ENCODE measurements at places on chromosomes 6 and 20. TPM values are rescaled to one million over a fixed set of nuclear protein-coding genes. Genes with fewer than 3 reads are reported as not detected.

Gene FLOT1
- 94.5 TPM for total RNA-seq

Gene RBM12
- 81.3 TPM for total RNA-seq

Gene SPEF1
- total RNA-seq: 1.3 TPM

Gene OTOR
- total RNA-seq: not detected

- DNase-seq: no peak
- H3K27ac ChIP-seq: no peak overlapping the region
- H3K4me1 ChIP-seq: no peaks in the 10 kb centered on the region
- H3K4me3 ChIP-seq: no peak overlapping the region
Observed at GRCh38 chr6:13373488-13373886, 45.1 kb upstream of the TBC1D7 start.

- H3K4me1 ChIP-seq: no peaks in the 10 kb centered on the region
- no peaks in the 10 kb centered on the region for H3K36me3 ChIP-seq
- no peak overlapping the region for H3K4me3 ChIP-seq
- DNase-seq: no peak
Observed at GRCh38 chr20:7742479-7742878, 197.8 kb downstream of the HAO1 start.

- peak; percentile 60 for DNase-seq
- no peaks in the 10 kb centered on the region for H3K36me3 ChIP-seq
- H3K4me1 ChIP-seq: peaks cover 26% of the 10 kb centered on the region
- H3K27me3 ChIP-seq: no peaks in the 10 kb centered on the region
Observed at GRCh38 chr20:17558154-17558940, 11.5 kb upstream of the DSTN start.

DNA sequence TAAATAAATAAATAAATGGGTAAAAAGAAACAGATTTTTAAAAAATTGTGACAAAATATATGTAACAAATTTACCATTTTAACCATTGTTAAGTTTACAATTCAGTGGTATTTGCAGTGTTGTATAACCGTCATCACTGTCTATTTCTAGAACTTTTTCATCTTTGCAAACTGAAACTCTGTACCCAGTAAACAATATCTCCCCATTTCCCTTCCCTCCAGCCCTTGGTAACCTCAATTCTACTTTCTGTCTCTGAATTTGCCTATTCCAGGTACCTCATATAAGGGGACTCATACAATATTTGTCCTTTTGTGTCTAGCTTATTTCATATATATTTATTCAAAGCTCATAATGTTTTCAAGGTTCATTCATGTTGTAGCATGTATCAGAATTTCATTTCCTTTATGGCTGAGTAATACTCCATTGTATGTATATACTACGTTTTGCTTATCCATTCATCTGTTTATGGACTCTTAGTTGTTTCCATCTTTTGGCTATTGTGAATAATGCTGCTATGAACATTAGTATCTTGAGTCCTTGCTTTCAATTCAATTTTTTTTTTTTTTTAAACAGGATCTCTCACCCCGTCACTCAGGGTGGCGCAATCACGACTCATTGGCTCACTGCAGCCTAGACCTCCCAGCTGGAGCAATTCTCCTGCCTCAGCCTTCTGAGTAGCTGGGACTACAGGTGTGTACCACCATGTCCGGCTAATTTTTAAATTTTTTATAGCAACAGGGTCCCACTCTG lies 8.9 kb downstream of the MANBAL start:
- H3K4me1 ChIP-seq: peaks cover 7% of the 10 kb centered on the region
- H3K27ac ChIP-seq: no peak overlapping the region
- no peak overlapping the region for H3K4me3 ChIP-seq
- no peaks in the 10 kb centered on the region for H3K27me3 ChIP-seq

- H3K4me3 ChIP-seq: no peak overlapping the region
- no peak for DNase-seq
- H3K4me1 ChIP-seq: no peaks in the 10 kb centered on the region
- no peaks in the 10 kb centered on the region for H3K27me3 ChIP-seq
Observed at GRCh38 chr6:71900642-71901041, 14.3 kb downstream of the RIMS1 start.

- no peak overlapping the region for H3K4me3 ChIP-seq
- H3K27me3 ChIP-seq: no peaks in the 10 kb centered on the region
- DNase-seq: peak; percentile 67
- peaks cover 25% of the 10 kb centered on the region for H3K4me1 ChIP-seq
Observed at GRCh38 chr6:122730775-122731386, 48.6 kb upstream of the FABP7 start.

DNA sequence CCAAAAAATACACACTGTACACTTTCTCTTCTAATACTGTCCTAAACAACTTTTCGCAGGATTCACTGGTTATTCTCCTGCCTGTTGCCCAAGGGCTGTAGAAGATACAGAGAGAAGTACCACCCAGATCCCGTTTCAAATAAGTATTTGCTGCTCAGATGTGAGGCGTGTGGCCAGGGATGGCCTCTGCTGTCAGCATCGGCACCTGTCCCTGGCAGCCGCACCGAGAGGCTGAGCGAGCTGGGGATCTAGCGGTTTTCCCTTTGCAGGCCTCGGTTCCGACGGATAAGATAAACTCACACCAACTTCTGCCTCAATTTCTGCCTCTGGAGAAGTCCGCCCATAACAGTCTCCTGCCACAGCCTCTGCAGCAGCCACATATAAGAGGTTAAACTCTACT lies 685.2 kb upstream of the AGPAT4 start:
- no peak for DNase-seq
- H3K27me3 ChIP-seq: no peaks in the 10 kb centered on the region
- no peak overlapping the region for H3K27ac ChIP-seq
- H3K36me3 ChIP-seq: no peaks in the 10 kb centered on the region
- no peak overlapping the region for H3K4me3 ChIP-seq
- peaks cover 15% of the 10 kb centered on the region for H3K4me1 ChIP-seq

DNA sequence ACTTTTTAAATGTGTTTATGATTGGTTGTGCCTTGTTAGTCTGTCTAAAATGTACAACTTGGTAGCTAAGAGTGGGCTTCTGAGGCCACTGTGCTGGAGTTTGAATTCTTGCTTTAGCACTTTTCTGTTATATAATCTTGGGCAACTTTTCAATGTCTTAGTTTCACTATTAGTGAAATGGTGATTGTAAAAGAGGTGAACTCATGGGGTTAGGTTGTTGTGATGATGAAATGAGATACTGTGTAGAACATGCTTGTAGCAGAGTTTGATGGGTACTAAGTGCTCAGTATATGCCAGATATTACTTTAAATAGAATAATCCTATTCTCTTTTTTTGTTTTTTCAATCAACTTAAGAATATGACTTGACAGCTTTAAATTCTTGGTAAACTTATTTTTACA lies 624.7 kb downstream of the CD109 start:
- 0 out of 2 replicates have a peak overlapping the region, but pooled peaks have one; percentile 0 for H3K27ac ChIP-seq
- no peaks in the 10 kb centered on the region for H3K36me3 ChIP-seq
- no peaks in the 10 kb centered on the region for H3K27me3 ChIP-seq
- no peak overlapping the region for H3K4me3 ChIP-seq
- H3K4me1 ChIP-seq: peaks cover 13% of the 10 kb centered on the region

DNA sequence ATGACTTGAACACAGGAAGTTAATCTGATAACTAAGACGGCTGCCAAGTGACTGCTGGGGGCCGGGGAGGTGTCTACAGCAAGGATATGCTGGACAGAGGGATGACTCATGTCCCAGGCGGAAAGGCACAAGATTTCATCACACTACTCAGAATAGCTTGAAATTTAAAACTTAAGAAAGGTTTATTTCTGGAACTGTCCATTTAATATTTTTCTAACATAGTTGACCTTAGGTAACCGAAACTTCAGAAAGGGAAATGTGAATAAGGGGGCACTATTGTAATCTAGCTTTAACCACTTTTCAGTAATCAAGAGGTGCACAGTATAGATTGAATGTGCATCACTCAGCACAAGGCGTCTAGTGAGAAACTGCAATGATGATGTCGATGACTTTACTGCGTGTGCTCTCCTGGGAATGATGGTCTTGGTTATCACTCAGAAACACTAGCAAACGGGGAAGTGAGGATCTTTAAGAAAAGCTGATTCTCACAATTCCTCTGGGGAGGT lies 171.5 kb downstream of the QKI start:
- H3K4me3 ChIP-seq: no peak overlapping the region
- DNase-seq: no peak
- H3K4me1 ChIP-seq: no peaks in the 10 kb centered on the region
- no peaks in the 10 kb centered on the region for H3K36me3 ChIP-seq
- H3K27ac ChIP-seq: no peak overlapping the region

- H3K4me1 ChIP-seq: peaks cover 5% of the 10 kb centered on the region
- no peak overlapping the region for H3K4me3 ChIP-seq
- no peak overlapping the region for H3K27ac ChIP-seq
- DNase-seq: no peak
- H3K36me3 ChIP-seq: no peaks in the 10 kb centered on the region
- H3K27me3 ChIP-seq: no peaks in the 10 kb centered on the region
Observed at GRCh38 chr20:22366631-22367030, 217.7 kb downstream of the FOXA2 start.

GRCh38 chr6:151630991-151631655 lies 137.3 kb downstream of the CCDC170 start:
- H3K36me3 ChIP-seq: no peaks in the 10 kb centered on the region
- H3K27ac ChIP-seq: no peak overlapping the region
- peaks cover 20% of the 10 kb centered on the region for H3K4me1 ChIP-seq
- no peak for DNase-seq

- no peaks in the 10 kb centered on the region for H3K36me3 ChIP-seq
- DNase-seq: no peak
- H3K27me3 ChIP-seq: no peaks in the 10 kb centered on the region
- H3K4me3 ChIP-seq: no peak overlapping the region
Observed at GRCh38 chr6:56524891-56525703, 117.6 kb downstream of the DST start.

- peak overlapping the region; percentile 99 for H3K4me3 ChIP-seq
- H3K27me3 ChIP-seq: 0 out of 2 replicates have a peak, but pooled peaks cover 5% of the 10 kb centered on the region
- peaks cover 53% of the 10 kb centered on the region for H3K4me1 ChIP-seq
- H3K27ac ChIP-seq: peak overlapping the region; percentile 59
- DNase-seq: peak; percentile 84
Observed at GRCh38 chr6:30686908-30687658, 638 bp upstream of the PPP1R18 start.

GRCh38 chr6:138864343-138864890 lies 68.5 kb downstream of the ECT2L start:
- no peak overlapping the region for H3K4me3 ChIP-seq
- H3K27ac ChIP-seq: no peak overlapping the region
- peaks cover 6% of the 10 kb centered on the region for H3K4me1 ChIP-seq
- H3K36me3 ChIP-seq: no peaks in the 10 kb centered on the region

DNA sequence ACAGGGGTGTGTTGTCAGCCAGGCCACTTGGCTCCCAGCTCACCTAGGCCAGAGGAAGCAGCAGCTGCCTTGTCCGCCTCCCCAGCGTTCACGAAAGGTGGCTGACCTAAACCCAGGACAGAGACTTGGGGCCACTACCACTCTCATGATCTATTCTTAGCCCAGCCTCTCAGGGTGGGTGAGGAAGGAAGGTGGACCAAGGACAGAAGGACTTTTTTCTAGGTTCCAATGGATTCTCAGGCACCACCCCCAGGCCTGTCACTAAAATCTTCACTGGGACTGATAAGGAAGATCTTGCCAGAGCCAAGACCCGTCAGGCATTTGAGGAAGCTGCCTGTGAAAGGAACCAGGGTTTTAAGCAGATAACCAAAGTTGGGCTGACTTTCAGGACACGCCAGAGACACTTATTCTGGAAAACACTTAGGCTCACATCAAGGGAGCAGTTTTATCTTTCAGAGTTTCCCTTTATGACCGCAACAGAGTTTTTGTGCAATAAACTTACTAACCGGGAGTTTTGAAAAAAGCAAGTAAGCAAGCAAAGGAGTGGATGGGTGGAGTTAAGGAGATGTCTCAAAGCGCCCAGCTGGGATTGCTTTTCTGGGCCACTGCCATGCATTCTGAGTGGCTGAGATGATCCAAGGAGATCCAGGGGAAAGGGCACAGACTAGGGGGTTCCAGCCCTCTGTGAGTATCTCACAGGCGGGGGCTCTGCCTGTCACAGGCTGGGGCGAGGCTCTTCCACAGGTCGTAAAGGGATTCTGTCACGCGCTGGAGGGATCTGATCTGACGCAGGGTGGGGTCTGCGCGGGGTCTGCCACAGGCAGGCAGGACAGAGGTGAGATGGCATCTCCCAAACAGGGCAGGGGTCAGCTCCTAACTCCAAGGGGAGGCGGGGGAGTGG lies 989 bp downstream of the FITM2 start:
- peaks cover 27% of the 10 kb centered on the region for H3K27me3 ChIP-seq
- H3K4me3 ChIP-seq: peak overlapping the region; percentile 95

DNA sequence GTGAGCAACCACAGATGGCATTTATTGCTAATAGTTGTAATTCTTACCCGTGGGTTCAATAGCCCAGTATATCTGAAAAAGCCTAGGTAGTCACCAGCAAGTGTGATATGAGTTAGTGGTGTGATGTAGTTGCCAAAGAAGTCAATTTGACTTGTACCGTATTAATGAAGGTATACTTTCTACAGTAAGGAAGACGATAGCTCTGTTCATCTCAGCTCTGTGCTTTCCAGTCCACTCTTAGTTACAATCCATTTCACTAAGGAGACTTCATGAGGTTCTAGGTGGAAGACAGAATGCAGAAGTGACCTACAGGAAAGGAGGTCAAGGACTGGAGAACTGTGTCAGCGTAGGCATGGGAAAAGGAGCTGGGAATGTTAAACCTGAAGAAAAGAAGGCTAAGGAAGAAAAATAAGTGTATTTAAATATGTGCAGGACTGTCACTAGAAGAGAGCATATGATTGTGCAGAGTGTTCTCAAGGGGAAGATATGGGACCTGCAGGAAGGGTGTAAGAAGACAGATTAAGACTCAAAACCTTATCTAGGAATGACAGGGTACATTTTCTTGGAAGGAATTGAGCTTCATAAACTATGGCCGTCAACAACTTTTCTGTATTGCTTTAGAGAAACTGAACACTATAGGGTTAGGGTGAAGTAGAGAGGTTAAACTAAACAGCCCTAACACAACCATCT lies 116.9 kb upstream of the SCGN start:
- H3K27me3 ChIP-seq: no peaks in the 10 kb centered on the region
- peaks cover 4% of the 10 kb centered on the region for H3K4me1 ChIP-seq
- no peak for DNase-seq
- H3K4me3 ChIP-seq: no peak overlapping the region
- no peak overlapping the region for H3K27ac ChIP-seq

- H3K27me3 ChIP-seq: no peaks in the 10 kb centered on the region
- H3K4me3 ChIP-seq: no peak overlapping the region
- DNase-seq: no peak
- H3K27ac ChIP-seq: no peak overlapping the region
- H3K36me3 ChIP-seq: no peaks in the 10 kb centered on the region
Observed at GRCh38 chr20:6668546-6668945, 98.9 kb upstream of the BMP2 start.

DNA sequence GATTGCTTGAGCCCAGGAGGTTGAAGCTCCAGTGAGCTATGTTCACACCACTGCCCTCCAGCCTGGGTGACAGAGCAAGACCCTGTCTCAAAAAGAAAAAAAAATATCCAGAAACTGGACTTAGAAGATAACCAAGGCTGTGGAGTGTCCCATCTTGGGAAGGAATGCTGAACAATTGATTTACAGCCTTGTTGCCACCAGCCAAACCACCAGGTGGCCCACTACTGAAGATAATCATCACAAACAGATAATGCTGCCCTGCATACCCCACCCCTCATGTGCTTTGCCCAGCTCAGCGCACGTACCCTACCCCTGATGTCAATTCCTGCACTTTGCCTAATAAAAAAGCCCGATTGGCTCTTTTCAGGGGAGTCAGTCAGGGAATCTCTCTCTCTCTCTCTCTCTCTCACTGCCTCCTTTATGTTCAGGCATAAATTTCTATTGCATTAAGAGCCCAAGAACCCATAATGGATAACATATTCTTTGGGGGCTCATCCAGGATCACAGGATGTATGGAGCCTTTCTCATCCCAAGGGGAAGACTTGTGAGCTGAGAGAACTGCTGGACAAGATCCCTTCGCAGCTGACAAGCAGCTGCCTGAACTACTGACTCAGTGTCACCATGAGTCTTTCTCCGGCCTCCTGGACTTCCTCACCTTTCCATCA lies 166.4 kb downstream of the CD24 start:
- H3K4me3 ChIP-seq: no peak overlapping the region
- H3K4me1 ChIP-seq: peaks cover 14% of the 10 kb centered on the region
- H3K27me3 ChIP-seq: no peaks in the 10 kb centered on the region
- no peak overlapping the region for H3K27ac ChIP-seq
- peak; percentile 50 for DNase-seq
